Memory B cell (primary cell): ENCODE measurements at places on chromosomes 3 and 15.

DNA sequence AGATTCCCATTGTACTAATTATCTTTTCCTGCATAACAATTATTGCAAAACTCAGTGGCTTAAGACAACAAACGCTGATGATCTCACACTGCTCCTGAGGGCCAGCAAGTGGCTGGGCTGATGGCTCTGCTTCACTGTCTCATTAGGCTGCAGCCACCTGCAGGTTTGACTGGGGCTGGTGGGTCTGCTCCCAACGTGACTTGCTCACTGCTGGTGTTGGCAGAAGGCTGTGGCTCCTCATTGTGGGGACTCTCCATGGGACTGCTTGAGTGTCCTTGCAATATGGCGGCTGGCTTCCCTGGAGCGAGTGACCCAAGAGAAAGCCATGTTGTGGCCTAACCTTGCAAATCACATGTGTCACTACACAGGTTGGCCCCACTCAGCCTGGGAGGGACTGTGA, 71.1 kb downstream of the PLXNA1 start:
- DNase-seq, result no peak

DNA sequence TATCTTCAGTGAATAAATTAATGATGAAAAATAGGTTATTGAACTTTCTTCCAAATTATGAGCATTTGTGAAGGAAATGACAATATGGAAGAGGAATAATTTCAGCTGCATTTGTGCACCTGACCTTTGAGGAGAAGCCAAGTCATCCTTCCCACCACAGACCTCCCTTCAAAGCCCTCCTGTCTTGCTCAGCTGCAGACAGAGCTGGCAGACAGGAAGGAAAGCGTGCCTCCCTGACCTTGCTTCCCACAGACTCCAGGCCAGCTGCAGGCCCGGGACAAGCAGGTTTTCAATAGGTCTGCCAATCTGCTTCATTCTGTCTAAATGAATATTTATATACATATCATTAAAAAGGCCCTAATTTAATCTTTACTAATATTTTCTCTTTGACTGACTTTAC, 152.9 kb upstream of the RBMS3 start:
- no peak for DNase-seq

GRCh38 chr3:126375835-126376331, 18.7 kb upstream of the KLF15 start:
- no peak for DNase-seq

DNA sequence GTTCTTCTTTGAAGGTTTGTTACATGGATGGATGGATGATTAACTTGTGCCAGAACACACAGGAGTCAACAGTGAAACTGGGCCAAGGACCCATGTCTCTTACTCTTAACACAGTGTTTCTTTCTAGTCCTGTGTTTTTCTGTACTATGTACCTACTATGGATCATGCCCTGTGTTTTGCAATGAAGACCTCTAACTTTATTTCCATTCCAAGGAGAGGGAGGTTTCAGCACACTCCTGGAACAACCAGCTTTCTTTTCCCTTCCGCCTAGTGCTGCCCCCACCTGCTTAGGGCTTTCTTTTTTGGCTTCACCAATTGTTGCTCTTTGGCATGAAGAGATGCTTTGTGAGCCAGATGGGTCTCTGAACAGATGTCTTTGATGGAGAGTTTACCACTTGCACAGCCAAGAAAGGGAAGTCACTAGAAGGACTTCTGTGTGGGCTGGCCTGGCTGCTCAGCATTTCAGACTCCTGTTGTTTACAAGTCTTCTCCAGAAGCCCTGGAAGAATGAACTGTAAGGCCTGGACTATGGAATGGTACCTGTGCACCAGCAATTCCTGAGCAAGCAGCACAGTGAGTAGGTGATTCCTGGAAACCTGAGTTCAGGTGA, 44.5 kb downstream of the SNAPC5 start:
- DNase-seq, result no peak

DNA sequence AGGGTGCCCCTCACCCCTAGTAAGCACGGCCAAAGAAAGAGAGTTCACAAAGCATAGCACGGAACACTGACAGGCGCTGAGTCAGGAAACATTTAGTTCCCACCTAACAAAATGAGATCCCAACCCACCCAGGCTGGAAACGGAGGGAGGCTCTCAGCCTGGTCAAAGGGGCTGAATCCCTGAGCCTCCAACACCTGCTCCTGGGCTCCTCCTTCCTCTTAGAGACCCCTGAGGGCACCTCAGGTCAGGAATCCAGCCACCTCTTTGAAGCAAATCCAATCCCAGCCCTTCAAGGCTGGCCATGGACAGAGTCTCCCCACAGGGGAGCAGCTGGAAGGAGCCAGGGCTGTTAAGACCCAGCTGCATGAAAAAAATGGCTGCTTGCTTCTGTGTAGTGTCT, 154.4 kb upstream of the HES1 start:
- DNase-seq, result no peak

- no peak for DNase-seq
Observed at GRCh38 chr15:90035095-90035839, 34.1 kb downstream of the ZNF710 start.

- DNase-seq, result no peak
Observed at GRCh38 chr15:91412138-91412928, 312.3 kb downstream of the SV2B start.

DNA sequence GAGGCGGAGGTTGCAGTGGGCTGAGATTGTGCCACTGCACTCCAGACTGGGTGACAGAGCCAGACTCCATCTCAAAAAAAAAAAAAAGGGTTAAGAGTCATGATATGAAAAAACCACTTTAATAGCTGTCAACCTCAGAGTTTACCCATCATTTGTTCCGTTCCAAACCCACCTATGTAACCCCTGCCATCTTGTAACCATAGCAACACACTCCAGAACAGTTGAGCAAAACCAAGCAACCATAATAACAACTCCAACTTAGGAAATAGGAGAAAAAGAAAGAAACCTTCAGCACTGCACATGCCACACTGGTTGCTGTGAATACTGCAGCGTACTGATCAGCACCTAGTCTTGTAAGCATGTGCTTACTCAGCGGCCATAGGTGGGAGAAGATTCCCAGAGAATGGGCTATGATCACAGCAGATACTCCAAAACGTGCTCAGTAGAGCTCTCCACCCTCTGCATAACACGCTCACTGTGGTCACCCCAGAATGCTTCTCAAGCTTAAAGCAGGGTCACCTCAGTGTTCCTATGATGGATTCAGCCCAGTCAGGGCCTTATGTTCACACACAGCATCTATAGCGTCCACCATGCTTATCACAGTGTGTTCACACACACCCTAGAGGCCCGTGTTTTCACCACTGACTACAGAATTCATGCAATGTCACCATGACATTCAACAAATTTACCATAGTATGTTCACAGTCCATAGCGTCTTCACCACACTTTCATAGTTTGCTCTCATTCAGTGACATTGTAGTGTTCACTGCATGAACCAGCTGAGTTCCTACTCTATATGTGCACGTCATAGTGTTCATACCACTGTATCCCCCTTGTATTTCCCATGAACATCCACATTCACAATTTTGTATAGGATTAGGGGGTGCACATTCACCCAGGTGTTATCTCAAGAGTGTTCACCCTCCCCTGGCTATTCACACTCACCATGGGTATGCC, 6.5 kb upstream of the CILP start:
- no peak for DNase-seq

GRCh38 chr3:72756900-72757299, 91.3 kb downstream of the SHQ1 start:
- peak; percentile 28 for DNase-seq

DNA sequence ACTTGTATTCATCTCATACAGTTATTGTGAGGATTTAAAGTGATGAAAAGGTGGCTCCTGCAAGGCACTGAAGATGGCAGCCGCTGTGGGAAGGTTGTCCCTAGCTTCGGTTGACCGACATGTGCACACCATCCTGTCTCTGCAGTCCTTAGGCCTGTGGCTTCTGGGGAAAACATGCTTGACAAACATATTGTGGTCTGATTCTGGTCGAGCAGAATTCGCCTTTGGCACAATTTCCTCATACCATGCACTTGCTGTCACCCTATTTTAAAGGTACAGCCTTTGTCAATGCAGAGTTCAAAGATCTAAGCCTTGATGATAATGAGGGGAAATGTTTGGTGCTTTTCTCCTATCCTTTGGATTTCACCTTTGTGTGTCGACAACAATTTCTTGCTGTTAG, 50.9 kb downstream of the PRICKLE2 start:
- no peak for DNase-seq

DNA sequence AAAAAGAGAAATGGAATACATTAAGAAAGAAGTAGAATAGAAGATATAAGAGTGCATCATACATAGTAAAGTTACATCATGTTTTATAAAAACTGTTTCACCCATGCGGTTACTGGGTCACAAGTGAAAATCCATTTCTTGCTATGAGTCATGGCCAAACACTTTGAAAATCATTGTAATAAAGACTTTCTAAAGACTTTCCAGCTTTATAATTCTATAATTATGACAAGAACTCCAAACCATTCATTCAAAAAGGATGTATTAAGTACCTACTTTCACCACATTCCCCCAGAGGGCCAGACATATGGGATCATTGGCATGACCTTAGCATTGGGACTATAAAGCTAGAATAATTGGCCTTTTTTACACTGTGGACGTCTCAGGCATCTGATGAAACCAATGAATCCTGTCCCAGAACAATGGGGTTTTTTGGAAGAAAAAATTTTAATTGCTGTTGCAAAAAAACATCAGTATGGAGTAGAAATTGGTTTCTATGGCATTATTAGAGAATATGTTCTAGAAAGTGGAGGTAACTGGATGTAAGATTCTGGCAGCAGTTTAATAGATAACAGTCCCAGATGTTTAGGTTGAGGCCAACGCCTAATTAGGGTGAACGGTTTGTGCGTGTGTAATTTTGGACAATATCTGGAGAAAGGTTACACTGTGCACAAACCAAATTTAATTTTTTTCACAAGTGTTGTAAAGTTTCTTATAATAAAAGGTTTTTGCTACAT, 3.3 kb upstream of the SKIC8 start:
- DNase-seq, result no peak

DNA sequence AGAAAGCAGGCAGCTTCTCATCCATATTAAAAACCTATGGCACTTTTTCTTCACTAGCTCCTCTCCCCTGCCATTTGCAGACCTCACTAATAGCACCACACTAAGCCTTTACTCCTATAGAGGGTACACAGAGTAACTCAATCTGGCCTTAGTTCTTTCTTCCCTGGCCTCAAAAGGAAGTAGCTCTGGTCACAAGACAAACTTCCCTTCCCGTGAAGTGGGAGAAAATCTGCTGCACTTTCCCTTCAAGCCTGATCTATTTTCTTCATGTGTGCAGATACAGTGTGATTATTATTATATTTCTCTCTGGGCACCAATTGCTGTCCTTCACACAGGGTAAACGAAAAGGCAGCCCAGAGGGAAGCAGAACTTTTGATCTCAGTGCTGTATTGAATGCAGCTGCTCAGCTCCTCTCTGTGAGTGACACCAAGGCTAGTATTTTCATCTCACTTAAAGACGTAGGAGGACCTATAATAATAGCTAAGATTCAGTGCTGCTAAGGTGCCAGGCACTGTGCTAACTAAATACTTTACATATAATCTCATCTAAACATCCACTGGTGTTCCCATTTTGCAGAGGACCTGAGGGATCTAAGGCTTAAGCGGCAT, 61.9 kb upstream of the RASGRP1 start:
- DNase-seq, result no peak

DNA sequence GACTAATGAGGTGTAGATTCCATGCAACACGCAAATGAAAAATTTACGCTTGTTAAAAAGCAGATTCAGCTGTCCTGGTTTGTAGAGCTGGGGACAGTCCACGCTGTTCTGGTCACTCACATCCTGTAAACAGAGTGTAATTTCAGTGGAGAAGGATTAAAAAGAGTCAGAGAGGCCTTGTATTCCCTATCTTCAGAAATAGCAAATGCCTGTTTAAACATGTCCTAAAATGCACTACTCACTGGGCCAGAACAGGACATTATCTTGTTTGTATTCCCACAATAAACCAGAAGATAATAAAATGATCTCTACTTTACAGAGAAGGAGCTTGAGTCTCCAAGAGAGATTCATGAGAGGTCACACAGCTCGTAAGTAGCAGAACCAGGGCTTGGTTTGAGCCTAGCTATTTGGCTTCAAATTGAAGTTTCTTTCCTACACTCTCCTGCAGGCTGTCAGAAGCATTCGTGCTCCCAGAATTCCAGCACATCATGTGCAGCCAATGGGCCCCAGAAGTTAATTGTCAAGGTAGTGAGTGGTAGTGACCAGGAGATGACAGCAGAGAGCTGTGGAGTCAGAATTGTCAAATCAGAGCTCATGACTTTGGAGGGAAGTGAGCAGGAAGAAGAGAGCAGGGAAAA, 242.5 kb downstream of the ATP8B4 start:
- no peak for DNase-seq

GRCh38 chr3:152458376-152459117, 189.8 kb downstream of the MBNL1 start:
- no peak for DNase-seq

- no peak for DNase-seq
Observed at GRCh38 chr3:17136136-17136721, 251.5 kb downstream of the PLCL2 start.

DNA sequence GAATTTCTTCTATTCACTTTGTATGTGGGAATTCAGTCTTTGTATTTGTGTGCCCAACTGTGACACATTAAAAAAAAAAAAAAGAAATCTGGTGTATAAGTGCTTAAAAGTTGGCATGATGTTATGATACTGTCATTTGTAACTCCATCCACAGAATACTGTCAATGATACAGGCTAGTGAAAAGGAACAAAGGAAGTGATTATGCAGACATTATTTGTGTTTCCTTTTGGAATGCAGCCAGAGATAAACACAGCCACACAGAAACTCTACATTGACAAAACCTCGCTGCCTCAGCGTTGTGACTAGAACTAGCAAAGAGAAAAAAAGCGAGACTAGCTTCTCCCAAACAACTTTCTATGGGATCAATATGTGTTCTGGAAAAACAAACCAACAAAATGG, 519.2 kb upstream of the AGTR1 start:
- DNase-seq, result no peak

GRCh38 chr3:182789371-182789770, 3.9 kb upstream of the ATP11B start:
- no peak for DNase-seq

GRCh38 chr3:64888165-64888564, 200.4 kb upstream of the ADAMTS9 start:
- no peak for DNase-seq

- DNase-seq, result no peak
Observed at GRCh38 chr15:97652700-97653167, 307.8 kb upstream of the ARRDC4 start.

DNA sequence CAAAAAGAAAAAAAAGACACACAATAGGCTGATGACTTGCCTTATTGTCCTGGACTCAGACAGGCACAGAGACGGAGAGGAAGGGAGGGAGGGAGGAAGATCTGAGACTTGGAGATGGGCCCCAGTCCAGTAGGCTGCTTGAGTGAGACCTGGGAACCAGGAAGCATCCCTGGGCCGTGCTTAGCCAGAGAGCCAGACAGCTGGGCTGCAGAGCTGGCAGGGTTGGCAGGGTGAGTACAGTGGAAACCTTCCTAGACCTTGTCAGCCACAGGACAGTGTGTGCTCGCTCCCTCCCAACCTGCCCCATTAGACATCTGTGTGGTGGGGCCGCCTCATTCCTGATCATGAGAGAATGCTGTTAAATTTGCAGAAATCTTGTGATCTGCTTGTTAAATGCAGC, 107.9 kb upstream of the ALDH1A3 start:
- no peak for DNase-seq
